ENCODE measurements at places on chromosomes 12 and 14.

DNA sequence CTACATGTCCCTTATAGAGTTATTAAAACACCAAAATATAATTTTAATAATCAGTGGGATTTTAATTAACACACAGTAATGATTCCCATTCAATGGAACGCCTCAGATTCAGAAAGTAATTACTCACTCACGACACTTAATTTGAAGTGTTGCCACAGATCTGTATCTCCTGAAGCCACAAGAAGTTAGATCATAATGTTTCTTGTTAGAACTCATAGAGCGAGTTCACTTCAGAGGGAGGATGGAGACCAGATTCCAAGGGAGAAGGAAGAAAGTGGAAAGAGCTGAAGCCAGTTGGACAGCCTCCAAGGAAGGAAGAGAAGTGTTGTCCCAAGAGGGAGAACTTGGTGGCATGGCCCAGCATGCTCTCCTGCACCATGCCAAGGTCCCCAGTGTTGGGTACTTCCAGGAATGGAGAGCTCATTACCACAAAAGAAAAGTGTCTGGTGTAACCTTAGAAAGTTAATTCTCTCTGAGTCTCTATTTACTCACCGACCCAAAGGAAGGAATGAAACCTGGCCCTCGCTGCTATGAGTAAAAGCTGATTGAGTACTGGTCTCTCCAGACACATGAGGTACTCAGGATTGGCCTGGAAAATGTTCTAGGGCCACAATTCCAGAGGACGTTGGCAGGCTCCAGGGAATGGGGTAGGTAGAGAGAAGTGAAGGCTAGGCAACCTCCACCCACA lies 305.4 kb downstream of the BCL11B start:
- DNase-seq: no peak

GRCh38 chr12:102478405-102479098 lies 1.8 kb downstream of the IGF1 start:
- no peak for DNase-seq

- DNase-seq: peak; percentile 57
Measured at GRCh38 chr12:106137530-106138356, 1.0 kb downstream of the NUAK1 start.

GRCh38 chr14:68800390-68800789 lies 7.5 kb upstream of the ZFP36L1 start:
- no peak for DNase-seq

DNA sequence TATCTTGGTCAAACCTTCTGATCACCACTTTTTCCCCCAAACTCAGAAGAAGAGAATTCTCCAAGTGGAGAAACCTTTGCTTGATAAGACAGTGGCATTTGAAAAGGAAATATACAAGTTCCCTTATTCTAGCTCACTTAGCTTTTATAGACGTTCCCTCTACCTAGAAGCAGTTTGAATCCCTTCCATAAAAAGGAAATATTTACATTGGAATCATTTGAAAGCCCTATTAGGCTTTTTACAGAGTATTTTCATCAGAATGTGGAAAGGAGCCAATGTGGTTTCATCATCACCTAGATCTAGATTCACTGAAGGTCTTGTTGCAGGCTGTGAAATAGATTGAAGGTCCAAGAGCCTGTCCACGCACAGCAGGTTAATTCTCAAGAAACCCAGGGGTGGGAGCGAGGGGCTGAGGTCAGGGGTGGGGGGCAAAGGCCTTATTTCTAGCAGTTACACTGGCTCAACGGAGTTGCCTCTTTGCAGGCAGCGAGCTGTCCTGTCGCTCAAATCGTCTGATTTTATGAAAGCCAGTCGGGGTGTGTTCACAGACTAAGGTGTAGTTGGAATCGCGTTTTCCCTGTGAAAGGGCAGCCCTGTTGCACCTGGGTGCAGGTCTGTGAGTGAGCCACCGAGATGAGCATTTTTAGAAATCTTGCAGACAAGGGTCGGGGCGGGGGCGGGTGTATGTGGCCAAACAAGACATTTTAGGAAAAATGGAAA lies 45.6 kb downstream of the AACS start:
- DNase-seq: no peak

- DNase-seq: no peak
Measured at GRCh38 chr12:26627335-26627734, 205.7 kb downstream of the ITPR2 start.
